ENCODE measurements at places on chromosomes 7 and 10.

DNA sequence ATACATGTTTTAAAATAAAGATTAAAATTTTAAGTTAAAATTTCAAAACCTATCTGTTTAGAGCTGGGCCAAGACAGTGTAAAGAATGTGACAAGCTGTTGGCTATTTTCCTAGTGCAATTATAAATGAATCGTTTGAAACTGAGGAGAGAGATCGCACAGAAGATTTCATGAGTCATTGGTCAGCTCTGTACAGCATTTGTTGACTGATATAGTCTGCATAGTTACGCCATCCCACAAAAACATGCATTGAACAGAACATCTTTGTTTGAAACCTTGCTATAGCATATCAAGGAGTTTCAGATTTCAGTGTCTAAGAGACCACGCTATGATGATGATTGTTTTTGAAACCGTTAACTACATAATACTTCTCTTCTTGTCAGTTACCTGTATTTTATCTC lies 1.3 kb upstream of the C10orf67 start:
- DNase-seq = no peak

DNA sequence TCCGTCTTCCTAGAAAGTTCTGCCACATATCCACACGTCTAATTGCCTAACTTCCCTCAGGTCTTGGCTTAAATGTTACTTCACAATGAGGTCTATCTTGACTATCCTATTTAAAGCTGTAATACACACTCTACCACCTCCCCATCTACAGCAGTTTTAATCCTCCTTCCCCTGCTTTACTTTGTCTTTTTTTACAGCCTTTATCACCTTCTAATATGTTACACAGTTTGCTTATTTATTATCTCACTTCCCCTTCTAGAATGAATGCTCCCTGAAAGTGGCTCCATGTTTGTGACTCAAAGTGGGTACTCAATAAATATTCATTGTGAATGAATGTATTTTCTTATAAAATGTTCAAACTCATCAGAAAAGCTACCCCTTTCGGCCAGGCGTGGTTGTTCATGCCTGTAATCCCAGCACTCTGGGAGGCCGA lies 13.6 kb upstream of the MICU1 start:
- no peak for DNase-seq

DNA sequence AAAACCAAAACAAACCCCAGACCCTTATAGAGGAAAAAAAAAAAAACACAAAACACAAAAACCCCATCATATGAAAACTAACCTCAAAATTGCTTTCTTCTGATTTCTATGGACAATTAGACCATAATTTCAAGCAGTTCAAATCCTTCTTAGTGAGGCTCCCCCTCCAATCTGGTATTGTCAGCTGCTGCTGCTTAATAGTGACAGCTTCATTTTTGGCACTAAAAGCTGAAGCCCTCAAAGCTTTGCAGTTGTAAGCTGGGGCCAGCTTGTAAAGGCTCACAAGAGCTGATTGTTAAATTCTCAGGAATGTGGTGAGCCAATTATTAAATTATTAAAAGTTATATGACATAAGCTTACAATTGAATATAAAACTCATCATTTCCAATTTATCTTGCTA lies 21.9 kb downstream of the ATXN7L1 start:
- DNase-seq = no peak

DNA sequence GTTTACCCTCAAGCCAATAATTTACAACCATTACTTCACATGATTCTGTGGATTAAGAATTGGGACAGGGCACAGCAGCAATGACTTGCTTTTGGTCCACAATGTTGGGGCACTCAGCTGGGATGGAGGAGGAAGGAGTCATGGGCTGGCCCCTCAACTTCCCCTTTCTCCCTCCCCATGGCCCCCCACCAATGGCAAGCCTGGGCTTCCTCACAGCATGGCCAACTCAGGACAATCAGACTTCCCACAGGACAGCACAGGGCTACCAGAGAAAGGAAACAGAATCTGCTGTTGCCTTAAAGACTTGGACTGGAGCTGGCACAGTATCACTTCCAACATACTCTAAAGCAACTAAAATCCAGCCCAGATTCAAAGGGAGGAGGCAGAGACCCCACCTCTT lies 160.7 kb downstream of the PTPN20 start:
- no peak for DNase-seq

- no peak for DNase-seq
Measured at GRCh38 chr10:95467162-95467599, 94.0 kb downstream of the SORBS1 start.

- no peak for DNase-seq
Measured at GRCh38 chr10:8318956-8319355, 264.5 kb downstream of the GATA3 start.

- DNase-seq = no peak
Measured at GRCh38 chr7:44823255-44823781, 24.6 kb downstream of the H2AZ2 start.

DNA sequence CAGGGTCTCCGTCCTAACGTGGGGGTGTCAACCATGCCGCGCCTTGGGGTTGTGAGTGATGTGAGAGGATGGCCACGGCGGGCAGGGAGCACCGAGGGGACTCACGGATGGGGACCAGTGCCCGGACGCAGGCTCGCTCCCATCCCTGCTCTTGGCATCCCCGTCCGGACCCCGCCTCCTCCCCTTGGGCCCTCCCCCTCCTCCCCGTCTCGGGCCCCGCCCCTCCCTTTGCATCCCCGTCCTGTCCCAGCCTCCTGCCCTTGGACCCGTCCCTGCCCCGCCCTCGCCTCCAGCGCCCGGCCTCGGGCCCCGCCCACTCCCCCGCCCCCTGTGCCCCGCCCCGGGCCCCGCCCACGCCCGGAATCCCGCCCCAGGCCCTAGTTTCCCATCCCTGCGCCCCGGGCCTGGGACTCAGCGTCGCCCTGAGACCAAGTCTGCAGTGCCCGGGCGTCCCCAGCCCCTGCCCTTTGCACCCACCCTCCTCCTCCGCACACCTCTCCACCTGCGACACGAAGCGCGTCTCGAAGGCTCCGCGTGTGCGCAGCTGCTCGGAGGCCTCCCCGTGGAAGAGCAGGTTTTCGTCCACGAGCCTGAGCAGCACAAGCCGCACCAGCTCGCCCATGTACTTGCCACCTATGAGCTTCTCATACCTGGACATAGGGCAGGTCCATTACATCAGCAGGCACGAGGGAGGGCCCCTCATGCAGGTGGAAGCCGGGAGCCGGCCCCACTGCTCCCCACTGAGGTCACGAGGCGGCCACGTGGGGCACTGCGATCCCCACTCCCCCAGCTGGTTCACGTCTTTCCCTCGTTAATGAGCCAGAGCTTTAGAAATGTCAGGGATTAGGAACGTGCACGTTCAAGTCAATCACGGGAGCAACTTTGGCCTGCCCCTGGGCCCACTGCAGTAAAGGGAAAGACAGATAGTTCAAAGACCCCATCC lies 5.1 kb upstream of the MYL7 start:
- peak; percentile 21 for DNase-seq

DNA sequence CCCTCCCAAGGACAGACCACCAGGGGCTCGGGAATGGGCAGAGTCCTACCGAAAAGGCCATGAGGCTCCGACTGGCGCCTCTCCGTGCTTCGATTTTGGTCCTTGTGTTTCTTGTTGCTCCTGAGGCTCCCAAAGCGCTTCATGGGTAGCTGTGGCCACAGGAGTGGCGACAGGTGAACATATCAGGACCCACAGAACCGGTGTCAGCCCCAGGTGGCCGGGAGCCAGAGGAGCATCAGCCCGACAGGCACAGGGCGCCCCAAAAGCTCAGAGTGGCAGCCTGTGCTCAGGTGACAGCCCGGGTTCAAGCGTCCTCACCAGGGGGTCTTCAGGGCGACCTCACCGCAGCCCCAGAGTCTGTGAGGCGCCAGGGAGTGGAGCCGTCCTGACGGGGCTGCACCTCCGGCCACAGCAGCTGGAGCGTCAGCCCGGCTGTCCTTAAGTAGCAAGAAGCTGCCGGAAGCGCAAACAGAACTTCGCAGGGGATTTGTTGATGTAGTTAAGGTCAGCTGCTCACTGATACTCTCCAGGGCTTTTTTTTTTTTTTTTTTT lies 141.0 kb downstream of the PRKAG2 start:
- DNase-seq = no peak

DNA sequence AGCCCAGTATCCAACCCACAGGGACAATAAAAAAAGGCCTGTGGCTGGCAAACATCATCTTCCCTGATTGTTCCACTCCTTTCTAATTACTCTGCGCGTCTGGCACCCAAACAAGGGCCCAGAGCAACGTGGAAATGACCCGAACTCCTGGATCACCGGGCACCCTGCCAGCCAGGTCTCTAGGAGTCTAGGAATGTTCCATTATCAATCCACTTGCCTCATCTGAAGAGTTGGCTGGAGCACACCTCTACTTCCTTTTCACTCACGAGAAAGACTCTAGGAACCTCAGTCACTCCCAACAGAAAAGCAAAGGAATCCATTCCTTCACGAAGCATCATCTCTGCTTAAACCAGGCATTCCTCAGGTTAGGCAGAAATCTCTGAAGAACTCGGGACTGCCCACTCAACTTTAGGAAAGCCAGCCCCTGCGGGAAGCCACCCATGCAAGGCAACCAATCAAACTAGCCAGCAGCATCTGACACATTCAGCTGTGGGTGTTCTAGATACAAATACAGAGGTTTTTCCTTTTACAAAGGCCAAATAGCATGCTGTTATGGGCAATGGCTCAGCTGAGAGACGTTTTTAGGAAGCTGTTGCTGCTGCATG lies 37.7 kb downstream of the ATXN7L1 start:
- DNase-seq = no peak

GRCh38 chr10:34811126-34811967 lies 3.7 kb downstream of the PARD3 start:
- DNase-seq = no peak

- DNase-seq = no peak
Measured at GRCh38 chr7:46071076-46071475, 150.0 kb upstream of the IGFBP3 start.

GRCh38 chr7:128891110-128891941 lies 19.2 kb downstream of the KCP start:
- no peak for DNase-seq

GRCh38 chr10:29878492-29878891 lies 180.9 kb downstream of the JCAD start:
- DNase-seq = no peak

DNA sequence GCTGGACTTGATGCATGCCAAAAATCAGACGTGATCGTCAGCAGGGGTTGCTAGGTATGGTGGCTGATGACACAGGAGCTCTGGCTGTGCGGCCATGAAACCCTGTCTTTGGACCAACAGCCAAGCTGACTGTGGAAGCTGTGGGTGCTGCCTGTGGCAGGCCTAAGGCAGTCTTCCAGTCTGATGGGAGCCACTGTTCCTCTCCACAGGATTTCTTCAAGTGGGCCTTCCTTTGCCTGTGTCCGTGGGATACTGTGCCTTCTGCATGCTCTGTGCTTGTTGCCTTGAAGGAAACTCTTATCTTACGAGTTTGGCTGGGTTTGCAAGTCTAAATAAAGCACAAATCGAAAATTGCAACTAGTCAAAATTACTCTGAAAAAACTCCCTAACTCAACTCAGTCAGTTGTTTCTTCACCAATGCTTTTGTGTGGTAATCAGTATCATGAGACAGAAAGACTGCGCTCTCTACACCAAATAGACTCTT lies 101.9 kb upstream of the PDLIM1 start:
- no peak for DNase-seq

DNA sequence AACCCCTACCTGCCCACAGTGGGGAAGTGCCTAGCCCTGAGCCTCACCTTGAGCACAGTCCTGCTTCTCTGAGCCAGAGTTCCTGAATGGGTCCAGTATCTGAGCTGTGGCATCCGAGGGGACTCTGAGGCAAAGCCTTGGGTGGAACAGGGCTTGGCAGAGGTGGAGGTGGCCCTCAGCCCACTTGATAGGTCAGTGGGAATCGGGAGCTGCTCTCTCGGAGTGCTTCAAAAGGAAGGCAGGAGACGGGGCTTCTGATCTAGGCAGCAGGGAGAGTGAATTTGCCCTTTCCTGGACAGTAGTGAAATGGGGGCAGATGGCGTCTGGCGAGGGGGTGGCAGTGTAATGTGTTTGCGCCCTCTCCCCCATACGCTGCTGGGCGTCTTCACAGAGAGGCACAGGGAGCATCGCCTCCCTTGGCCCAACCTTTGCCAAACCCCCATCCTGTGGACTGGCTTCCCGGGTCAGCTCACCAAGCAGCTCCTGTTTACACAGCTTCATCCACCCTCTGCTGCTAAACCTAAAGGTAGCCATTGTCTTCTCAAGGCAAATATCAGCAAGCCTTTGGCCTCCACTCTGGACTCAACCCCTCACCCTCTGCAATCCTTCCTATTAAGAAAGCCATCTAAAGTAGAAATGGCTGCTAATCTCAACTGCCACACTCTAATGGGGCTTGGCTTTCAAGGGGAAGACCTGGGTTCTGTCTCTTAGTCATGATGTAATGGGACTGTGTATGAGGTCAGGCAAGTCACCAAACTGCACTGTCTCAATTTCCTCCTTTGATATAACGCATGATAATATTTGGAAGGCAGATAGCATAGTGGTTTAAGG lies 21.1 kb upstream of the VDAC2 start:
- DNase-seq = no peak

GRCh38 chr10:49264177-49264677 lies 34.7 kb upstream of the C10orf71 start:
- DNase-seq = no peak

GRCh38 chr10:36739884-36740445 lies 385.4 kb upstream of the ANKRD30A start:
- no peak for DNase-seq

GRCh38 chr7:66921918-66922486 lies 977 bp downstream of the TMEM248 start:
- no peak for DNase-seq

DNA sequence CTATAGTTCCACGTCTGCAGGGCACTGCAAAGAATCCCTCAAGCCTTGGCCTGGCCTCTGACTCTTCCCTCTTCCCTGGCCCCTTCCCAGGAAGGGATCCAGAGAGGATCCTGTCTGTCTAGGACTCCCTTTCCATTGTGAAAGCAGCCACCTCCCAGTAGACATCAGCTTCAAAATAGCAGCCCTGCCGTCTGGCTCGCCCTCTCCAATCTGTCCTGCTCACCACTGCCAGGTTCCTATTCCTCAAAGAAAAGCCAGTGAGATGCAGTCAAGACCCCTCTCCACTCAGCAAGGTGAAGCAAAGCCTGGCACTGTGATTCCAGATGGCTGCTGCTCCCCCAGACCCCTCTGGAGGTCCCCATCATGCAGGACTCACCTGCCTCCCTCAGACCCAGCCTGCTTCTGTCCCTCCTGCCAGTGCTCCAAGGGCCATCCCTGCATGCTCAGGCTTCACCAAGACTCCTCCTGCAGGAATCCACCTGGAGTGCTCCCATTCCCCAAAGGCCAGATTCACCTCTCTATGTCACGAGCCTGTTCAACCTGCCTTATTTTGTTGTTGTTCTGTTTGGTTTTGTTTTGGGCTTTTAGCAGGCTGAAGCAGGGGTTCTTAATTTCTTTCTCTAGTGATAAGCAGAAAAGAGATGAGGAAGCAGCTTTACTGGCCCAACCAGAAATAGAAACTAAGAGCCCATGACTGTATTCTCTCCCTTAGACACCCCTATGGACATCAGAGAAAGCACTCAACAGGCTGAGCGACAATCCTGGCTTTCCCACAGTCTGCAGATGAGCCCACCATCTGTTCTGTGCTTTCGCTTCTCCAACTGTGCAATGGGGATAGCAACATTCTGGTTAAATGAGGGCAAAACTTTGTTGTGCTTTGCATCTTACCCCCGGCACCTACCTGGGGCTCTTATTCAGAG lies 305.1 kb downstream of the GRID1 start:
- no peak for DNase-seq

GRCh38 chr7:133645884-133646391 lies 393.1 kb downstream of the EXOC4 start:
- DNase-seq = no peak

- no peak for DNase-seq
Measured at GRCh38 chr7:100360135-100360854, 2.4 kb downstream of the PILRB start.

Measured in memory B cell (primary cell).